HEK293T (cell line): ENCODE measurements at places on chromosomes 2 and 18.

DNA sequence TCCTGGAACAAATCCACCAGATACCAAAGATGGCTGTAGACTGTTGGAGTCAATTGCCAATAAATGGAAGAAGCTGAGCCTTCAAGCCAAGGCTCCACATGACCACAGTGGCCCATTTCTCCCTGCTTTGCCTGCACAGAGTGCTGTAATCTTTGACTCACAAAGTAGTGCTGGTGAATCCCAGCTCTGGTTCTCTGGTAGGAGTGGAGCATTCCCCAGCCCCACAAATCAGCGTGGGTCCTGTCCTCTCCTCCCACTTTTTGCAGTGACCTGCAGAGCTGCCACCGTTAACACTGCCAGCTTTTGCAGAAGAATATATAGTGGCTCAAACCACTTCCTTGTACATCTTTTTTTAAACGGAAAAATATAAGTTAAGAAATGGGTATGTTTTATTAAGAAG is 93.9 kb downstream of the MGAT5 start:
- peak; percentile 22 for DNase-seq

DNA sequence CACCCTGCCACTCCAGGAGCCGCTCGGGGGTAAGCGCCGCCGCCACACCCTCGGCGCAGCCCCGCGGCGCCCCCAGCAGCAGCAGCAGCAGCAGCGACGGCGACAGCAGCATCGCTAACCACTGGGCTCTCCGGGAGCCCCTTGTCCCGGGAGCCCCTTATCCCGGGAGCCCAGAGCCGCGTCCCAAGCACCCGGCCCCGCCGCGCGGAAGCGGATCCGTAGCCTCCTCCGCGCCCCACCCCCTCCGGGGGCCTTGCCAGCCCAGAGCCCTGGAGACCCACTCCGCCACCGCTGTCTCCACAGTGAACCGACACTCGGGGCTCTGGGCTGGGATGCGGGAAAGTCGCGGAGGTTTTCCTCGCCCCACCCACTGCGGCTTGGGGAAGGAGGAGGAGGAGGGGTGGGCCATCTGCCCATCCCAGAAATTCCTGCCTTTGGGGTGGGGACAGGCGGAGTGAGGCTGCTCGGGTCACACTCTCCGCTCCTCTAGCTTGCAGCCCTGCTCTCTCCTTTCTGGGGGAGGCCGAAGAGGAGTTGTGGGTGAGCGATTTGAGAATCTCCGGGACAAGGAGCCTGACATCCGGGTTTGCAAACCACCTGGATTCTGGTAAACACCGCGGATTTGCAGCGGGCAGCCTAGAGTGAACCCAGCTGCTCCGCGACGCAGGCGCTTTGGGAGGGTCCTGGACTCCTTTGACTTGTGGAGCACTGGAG is at the start of gene PLA2R1:
Gene PLA2R1, minus strand, starts transcription at position 324 of the 714 bp plus-strand sequence. Its CDS starts 212 bp downstream, at position 112.
- DNase-seq: no peak

GRCh38 chr2:10397878-10398277 is 50.2 kb downstream of the ODC1 start:
- no peak for DNase-seq

DNA sequence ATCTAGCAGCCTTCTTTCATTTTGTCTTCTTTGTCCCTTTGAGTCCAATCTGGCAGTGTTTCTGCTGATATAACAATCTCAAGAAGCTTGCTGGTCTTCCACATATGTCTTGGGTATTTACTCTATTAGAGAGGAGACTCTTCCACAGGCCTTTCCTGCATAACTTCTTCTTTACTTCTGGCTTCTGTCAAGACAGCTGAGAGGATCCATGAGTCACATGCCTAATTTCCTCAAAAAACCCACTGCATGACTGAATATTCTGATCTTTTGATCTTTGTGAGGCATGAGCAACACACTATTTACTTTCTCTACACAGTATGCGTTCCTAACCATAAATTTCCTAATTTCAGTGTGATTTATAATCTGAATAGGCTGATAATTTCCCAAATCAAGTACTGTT is 5.1 kb upstream of the DCC start:
- no peak for DNase-seq

- DNase-seq: no peak
Measured at GRCh38 chr2:84132370-84132769, 326.7 kb downstream of the SUCLG1 start.
